ENCODE measurements at places on chromosomes 2 and 18. TPM values are rescaled to one million over a fixed set of nuclear protein-coding genes. Genes with fewer than 3 reads are reported as not detected.

GAREM2 gene
- total RNA-seq = 4.9 TPM

CMPK2 gene
- total RNA-seq = 102 TPM

GLB1L gene
- 3.3 TPM for total RNA-seq

DUSP2 gene
- total RNA-seq = 50.2 TPM

R3HDM1 gene
- total RNA-seq = 48.4 TPM

LRPPRC gene
- total RNA-seq = 72.8 TPM

PXDN gene
- total RNA-seq = 1.8 TPM

KLHL41 gene
- 0.17 TPM for total RNA-seq

VIL1 gene
- not detected for total RNA-seq

CHST9 gene
- not detected for total RNA-seq

NT5DC4 gene
- not detected for total RNA-seq

CFAP65 gene
- not detected for total RNA-seq

ATP6V1B1 gene
- not detected for total RNA-seq

SCN9A gene
- not detected for total RNA-seq

ADRA2B gene
- 0.26 TPM for total RNA-seq

CYP26B1 gene
- not detected for total RNA-seq

VPS4B gene
- total RNA-seq = 72.8 TPM
